ENCODE measurements at places on chromosomes 2 and 18.

GRCh38 chr2:95231723-95232122 is 24.4 kb downstream of the ZNF892 start:
- peak; percentile 73 for DNase-seq

DNA sequence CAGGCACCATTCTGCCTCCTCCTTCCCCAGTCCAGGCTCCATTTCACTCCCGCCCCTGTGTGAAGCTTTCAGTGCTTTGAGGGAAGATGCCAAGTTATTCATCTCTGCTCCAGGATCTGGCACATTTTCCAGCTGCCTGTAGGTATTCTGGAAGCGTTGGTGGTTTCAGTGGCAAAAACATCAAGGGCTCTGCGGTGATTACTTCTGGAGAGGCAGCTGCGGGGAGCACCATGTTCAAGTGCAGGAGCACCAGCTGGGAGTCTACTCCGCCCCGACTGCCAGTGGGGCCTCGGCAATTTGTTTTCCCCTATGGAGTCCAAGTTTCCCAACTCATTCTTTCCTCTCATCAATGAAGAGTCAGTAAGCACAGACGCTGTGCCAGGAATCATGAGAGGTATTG is 211.7 kb downstream of the CLIP4 start:
- DNase-seq, result no peak

- no peak for DNase-seq
These were observed 22.7 kb downstream of the GDF7 start for GRCh38 chr2:20689428-20690264.

DNA sequence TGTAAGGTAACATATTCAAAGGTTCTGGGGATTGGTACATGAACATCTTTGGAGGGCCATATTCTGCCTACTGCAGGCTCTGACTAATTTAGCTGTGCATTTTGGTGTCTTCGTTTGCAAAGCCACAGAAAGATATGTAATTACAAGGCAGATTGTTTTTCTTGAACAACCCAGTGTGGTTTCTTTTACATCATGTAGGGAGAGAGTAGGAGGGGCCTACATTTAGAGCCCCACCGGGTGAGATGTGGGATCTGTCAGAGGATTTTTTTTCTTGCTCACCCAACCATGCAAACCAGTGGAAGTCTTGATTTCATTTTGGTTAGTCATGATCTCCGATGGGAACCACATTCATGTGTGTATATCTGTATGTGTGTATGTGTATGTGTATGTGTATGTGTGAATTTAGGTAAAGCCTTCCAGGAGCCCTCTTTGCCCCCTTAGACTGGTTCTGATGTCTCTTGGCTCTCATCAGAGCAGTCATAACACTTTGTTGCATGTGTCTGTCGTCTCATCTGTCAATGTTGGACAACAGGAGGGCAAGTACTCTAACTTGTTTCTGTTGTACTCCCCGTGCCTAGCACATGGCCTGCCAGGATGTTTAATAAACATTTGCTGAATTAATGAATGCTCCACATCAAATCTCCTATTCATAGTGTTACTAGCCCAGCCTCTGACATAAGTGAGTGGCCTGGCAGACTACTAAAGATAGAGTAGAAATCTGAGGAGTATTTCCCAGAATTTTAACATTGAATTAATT is 239.9 kb downstream of the MTX2 start:
- no peak for DNase-seq

GRCh38 chr2:198004921-198005829 is 200.8 kb downstream of the PLCL1 start:
- DNase-seq, result no peak

DNA sequence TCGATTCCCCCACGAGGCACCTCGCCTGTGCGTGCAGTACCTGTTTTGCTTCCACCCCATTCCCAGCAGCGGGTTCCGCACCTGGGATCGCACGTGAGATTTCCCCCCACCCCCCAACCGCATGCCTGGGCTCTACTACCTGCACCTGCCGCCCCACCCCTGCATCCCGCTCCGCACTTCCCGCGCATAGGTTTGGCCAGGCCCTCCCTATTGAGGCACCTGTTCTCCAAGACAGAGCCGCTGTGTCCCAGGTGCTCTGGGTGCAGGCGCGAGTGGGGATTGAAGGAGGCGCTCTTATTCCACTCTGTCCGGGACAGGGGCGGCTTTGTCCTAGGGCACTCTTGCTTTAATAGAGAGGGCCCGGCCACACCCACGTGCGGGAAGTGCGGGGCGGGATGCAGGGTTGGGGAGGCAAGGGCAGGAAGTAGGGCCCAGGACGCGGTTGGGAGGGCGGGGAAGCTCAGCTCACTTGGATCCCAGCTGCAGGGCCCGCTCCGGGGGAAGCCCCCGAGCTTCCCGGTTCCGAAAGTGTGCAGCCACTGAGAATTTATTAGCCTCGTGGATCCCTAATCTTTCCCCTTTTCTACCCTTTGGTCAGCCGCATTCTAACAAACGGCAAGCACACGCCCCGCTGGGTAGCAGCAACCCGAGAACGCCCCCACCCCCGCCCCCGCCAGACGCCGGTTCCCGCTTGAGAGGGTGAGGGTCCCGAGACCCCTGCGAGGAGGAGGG is 670 bp upstream of the MOCOS start:
- DNase-seq, result peak; percentile 39

DNA sequence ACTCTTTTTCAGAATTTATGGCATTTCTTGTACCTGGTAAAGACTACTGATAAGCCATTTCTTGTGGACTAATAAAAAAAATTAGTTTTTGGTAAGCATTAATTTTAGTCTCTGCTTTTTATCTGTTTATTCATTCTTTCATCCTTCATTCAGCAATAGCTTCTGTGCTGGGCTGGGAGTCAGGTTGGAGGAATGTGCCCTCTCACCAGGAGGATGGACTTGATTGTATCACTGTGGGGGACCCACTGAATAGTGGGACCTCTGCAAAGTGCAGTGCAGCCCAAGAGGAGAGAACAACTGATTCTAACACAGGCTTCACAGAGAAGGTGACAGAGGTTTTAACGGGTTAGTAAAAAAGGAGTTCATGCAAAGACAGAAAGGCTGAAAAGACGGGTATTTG is 39.1 kb downstream of the CDC42EP3 start:
- DNase-seq, result no peak

DNA sequence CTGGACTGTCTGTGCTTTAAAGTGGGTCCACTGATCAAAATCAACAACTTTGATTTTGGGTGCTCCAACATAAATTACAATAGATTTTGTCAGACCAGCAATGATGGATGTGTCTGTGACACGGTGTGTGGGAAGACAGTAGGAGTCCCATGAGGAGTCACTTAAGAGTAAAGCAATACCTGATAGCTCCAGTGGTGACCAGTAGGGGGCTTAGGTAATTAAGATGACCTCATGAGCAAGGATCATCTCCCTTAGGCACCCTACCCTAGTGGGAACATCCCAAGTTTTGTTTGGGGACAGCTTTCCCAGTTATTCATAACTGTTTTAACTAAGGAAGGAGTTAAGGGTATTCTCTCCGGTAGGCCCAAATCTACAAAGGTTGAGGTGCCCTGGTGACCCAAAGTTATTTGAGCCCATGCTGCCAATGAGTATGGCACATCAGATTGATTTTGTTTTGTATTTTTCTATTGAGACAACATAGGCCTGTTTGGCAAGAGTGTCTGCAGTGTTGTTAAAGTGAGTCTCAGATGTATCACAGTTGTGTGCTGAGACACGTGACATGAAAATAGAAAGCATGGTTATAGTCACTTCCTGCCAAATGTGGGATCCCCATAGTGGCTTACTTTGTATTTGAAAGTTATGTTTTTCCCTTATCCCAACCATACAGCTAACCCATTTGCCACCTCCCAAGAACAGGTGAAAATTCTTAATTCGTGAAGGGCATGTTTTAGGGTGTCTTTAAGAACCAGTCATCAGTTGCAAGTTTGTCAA is 1337.6 kb upstream of the SLC39A10 start:
- DNase-seq, result peak; percentile 23

- DNase-seq, result no peak
These were observed 1320.3 kb upstream of the LRRTM1 start for GRCh38 chr2:81624825-81625224.

GRCh38 chr18:45733535-45733934 is 9.6 kb downstream of the SLC14A1 start:
- DNase-seq, result no peak

DNA sequence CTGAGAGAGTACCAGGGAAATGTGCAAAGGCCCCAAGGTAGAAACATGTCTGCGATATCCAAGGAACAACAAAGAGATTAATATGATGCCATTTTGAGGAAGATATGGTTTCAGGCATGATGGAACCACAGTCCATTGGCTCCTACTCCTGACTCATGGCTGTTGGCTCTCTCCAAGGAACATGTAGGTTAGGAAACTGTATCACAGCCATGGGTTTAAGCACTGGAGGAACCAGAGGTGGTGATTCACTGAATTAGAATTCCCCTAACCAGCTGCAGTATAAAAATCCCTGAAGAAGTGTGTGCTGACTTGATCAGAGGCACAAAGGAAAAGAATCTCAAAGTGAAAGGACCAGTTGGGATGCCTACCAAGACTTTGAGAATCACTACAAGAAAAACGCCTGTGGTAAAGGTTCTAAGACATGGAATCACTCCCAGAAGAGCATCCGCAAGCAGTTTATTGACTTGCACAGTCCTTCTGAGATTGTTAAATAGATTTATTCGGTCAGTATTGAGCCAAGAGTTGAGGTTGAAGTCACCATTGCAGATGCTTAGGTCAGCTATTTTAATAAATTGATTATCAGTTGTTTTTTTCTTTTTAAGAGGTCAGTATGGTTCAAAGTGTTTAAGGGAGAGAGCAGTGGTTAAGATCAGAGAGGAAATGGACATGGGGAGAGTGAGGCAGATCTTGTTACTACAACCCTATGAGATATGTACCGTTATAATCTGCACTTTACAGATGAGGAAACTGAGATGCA is 110.7 kb upstream of the OTX1 start:
- DNase-seq, result no peak

DNA sequence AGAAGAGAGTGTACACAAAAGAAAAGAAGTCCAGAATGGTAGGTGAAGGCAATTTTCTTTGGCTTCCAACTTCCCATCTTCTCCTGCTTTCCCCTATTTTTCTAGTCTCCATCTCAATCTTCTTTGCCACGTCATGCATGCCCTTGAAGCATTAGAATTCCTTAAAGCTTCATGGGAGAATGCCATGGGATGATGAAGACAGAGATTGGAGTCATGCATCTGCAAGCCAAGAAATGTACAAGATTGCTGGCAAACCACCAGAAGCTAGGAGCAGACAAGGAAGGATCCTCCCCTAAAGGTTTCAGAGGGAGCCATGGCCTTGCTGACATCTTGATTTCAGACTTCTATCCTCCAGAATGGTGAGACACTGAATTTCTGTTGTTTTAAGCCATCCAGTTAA is 305.9 kb downstream of the HRH4 start:
- no peak for DNase-seq

DNA sequence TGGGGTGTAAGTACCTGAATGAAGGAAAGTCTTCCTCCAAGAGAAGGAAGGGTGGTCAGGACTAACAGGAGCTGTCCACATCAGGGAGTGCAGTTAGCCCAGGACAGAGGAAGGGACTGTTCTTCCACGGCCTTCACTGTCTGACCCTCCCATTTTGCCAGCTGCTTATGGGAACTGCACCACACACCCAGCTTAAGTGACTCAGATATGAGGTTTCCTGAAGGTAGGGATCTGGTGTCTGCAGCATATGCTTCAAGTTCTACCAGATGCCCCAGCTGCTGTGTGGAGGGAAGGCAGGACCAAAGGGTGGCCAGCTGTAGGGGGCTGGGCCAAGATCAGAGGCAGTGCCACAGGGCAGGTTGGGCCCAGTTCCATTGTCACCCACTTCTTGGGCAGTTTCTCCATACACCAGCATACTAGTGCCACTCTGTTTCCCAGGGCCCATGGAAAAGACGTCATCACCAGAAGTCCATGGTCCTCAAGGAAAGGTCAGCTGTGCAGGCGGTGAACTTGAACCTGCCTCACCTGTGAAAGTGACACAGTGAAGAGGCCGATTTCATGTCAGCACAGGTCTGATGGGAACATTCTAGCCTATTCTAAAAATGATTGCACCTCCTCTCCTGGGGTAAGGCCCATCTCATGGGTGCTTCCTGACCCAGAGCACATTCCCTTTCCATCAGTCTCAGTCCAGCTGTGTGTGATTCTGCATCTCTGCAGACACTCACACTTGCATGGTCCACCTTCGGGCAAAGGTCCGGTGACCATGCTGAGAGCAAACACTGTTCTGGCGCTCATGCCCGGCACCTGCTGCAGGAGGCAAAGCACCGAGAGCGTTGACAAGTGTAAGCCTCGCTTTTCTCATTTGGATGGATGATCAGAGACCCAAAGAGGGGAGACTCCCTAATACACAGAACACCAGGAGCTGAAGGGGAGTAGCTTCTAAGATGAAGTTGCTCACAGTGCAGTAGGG is 68.0 kb downstream of the ACAA2 start:
- no peak for DNase-seq

DNA sequence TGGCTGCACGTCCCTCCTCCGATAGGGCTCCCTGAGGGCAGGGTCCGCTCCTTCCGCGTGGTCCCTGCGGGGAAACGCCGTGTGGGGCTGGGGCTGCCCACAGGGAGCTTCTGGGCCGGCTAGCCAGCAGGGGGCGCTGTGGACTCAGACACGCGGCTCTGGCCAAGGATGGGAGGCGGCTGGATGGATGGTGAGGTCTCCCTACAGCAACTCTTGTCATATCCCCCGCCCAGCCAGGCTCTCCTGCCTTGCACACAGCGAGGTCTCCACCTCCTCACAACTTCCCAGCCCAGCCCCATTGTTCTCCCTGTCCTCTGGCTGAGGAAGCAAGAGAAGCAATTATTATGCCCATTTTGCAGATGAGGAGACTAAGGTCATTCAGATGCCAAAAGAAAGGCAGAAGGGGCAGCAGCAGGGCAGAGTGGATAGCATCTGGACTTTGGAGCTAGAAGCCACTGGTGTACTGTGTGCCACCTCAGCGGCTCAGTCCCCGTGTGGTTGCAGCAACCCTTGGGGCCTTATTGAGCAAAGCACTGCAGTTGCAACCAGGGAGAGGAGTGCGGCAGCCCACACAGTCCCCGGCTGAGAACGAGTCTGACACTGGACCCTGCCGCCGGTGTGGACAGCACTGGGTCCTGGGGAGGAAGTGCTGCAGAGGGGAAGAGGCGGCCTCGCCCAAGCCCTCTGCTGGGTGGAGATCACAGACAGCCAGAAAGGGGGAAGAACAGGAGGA is 99.0 kb downstream of the ZFP36L2 start:
- peak; percentile 87 for DNase-seq

- DNase-seq, result no peak
These were observed 4.0 kb upstream of the CKAP2L start for GRCh38 chr2:112768432-112768831.

DNA sequence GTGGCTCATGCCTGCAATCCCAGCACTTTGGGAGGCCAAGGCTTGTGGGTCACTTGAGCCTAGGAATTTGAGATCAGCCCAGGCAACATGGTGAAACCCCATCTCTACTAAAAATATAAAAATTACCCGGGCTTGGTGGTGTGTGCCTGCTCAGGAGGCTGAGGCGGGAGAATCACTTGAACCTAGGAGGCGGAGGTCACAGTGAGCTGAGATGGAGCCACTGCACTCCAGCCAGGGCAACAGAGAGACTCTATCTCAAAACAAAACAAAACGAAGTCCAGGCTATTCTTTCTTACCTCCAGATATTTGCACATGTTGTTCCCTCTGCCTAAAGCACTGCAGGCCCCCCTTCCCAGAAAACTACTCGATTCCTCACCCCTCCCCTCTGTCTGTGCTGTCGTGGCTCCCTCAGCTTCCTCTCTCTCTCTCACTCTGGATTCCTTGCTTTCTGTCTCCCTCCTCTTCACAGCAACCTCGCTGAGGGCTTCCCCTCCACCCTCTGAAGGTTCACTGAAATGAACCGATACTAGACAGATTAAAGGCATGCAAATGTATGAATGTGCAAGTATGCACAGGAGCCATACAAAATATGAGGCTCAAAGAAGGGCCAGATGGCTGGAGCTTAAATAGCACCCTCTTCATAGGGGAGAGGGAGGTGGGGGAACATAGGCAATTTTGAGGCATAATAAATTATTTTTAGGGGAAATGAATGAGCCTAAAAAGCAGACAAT is 18.5 kb downstream of the TMEM177 start:
- DNase-seq, result no peak
